Fibroblast of skin of left quadriceps (primary cell): ENCODE measurements at places on chromosomes 7 and 10.

DNA sequence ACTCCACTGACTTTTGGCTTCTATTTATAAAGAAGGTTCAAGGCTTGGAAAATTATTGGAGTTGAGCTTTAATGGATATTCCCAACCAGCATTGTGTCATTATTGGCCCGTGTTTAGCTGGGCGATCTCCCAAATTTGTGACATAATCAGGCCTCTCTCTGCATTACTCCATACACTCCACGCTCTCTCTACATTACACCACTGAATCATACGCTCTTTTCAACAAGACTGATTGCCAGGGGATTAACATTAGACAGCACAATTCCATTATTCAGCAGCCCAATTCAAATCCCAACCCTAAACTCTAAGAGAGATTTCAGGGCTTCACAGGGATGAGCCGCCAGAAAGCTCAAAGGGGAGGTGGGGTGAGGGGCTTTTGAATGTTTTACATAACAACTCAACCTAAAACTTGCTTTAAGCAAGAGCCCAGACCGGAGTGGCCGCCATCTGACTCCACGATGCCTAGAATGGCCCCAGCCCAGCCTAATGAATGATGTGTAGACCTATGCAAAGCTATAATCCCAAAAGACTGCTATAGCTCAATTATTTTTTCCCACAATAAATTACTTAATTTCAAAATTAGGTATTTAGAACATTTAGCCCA, 61.8 kb downstream of the FGFR2 start:
- peak; percentile 15 for DNase-seq

- no peak for DNase-seq
These were observed 318.0 kb upstream of the NPVF start for GRCh38 chr7:25546306-25546705.

GRCh38 chr10:29949411-29950011, 109.9 kb downstream of the JCAD start:
- peak; percentile 99 for DNase-seq

GRCh38 chr10:29496341-29497162, 138.2 kb downstream of the SVIL start:
- no peak for DNase-seq

DNA sequence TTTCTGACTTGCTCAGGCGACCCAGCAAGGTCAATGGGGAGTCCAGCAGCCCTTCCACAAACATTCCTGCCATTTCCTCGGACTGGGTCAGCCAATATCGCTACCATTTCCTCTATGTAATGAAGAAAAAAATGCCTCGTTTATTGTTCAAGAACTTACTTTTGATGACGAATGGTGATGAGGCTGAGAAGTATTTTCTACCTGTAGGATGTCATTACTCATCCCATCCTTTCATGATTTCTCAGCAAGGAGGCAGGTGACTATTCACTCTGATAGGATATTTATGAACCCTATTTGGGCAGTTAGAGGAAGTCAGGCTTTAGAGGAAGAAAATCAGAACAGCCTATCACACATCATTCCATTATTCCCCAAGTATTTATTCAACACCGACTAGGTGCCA, 178.6 kb downstream of the FANK1 start:
- no peak for DNase-seq

DNA sequence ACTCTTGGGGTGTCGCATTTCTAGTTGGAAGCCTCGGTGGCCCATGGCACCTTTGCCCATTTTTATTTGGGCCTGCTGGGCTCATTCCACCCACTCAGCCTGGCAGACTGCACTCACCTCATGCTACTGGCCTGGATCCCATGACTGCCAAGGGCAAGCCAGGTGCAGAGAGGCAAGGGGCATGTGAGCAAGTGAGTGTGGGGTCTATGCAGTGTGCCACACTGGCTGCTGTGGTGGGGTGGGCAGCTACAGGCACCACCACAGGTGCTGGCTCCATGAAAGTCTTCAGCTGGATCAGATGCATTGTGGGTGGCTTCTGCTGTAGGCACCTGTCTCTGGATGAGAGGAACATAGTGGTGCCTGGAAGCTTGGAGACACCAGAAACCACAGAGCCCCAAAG, 220.8 kb downstream of the POLR1F start:
- no peak for DNase-seq

- DNase-seq = no peak
These were observed 10.3 kb downstream of the SEM1 start for GRCh38 chr7:96699219-96699871.

- DNase-seq = peak; percentile 18
These were observed 345.0 kb upstream of the PCDH15 start for GRCh38 chr10:55146032-55146431.

- DNase-seq = no peak
These were observed 57.8 kb downstream of the AUTS2 start for GRCh38 chr7:69656077-69656476.

GRCh38 chr10:93995182-93995581, 1.5 kb downstream of the PLCE1 start:
- no peak for DNase-seq

- no peak for DNase-seq
These were observed 310.4 kb downstream of the EXOC4 start for GRCh38 chr7:133563251-133563650.

DNA sequence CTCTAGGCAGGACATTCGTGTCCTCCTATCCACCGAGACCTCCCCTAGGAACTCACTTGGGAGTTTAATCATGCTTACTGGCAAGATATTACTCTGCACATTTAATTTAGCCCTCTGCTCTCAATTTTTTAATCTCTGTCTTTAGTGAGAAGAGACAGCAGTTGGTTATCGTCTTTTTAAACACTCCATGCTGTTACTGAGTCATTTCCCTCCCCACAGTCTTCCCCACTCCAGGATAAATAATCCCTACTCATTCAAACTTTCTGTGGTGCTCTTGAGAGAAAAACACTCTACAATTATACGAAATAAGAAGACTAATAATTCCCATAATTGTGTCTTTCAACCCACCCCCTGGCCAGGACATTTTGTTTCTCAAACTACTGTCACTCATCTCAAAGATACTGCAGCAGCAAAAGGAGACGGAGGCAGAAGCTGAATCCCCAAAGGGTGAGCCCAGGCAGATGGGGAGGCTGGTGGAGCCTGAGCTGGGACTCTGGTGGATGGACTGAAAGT, 84.2 kb downstream of the ANK3 start:
- no peak for DNase-seq

DNA sequence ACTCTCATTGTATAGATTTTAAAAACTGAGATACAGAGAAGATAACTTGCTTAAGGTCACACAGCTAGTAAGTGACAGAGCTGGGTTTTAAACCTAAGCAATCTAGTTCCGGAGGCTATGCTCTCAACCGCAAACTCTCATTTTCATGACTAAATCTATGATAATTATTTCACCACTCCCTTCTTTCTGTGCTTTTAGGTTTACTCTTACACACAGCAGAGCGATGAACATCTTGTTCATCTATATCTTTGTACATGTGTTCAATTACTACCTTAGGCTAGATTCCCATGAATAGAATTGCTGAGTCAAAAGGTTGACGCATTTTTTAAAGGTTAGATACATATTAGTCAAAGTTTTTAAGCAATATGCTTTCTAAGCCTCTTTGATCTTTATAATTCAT, 154.8 kb downstream of the CHN2 start:
- no peak for DNase-seq

GRCh38 chr10:111766464-111766863, 417.1 kb downstream of the GPAM start:
- no peak for DNase-seq

- peak; percentile 16 for DNase-seq
These were observed 72.1 kb upstream of the STARD3NL start for GRCh38 chr7:38105874-38106483.

- DNase-seq = no peak
These were observed 179.3 kb downstream of the ATRNL1 start for GRCh38 chr10:115272482-115272881.

GRCh38 chr7:28156401-28156800, 24.2 kb downstream of the JAZF1 start:
- no peak for DNase-seq

- no peak for DNase-seq
These were observed 241.9 kb downstream of the SLC25A13 start for GRCh38 chr7:96080027-96080426.

GRCh38 chr7:108045154-108045553, 42.2 kb upstream of the LAMB1 start:
- peak; percentile 75 for DNase-seq

GRCh38 chr7:112784603-112785002, 5.6 kb downstream of the TMEM168 start:
- no peak for DNase-seq
